NCI-H1694 treated with DMSO at 0.1 percent for 48 hours (cell line): ENCODE measurements at places on chromosomes 1 and 21.

DNA sequence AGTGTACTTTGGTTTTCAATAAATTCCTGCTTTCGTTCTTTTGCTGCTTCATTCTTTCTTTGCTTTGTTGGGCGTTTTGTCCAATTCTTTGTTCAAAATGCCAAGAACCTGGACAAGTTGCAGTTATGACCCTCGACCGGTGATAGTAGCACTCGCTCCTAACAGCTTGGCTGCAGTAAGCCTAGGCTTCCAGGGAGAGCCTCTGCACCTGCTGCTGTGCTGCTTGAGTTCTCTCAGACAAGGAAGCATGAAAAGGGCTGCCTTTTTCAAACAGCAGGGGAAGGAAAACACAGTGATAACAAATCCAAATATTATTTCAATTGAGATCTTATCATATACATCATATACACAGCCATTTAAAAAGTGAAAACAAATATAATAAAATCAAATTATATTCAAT lies 12.8 kb upstream of the RIPK4 start:
- DNase-seq = no peak

DNA sequence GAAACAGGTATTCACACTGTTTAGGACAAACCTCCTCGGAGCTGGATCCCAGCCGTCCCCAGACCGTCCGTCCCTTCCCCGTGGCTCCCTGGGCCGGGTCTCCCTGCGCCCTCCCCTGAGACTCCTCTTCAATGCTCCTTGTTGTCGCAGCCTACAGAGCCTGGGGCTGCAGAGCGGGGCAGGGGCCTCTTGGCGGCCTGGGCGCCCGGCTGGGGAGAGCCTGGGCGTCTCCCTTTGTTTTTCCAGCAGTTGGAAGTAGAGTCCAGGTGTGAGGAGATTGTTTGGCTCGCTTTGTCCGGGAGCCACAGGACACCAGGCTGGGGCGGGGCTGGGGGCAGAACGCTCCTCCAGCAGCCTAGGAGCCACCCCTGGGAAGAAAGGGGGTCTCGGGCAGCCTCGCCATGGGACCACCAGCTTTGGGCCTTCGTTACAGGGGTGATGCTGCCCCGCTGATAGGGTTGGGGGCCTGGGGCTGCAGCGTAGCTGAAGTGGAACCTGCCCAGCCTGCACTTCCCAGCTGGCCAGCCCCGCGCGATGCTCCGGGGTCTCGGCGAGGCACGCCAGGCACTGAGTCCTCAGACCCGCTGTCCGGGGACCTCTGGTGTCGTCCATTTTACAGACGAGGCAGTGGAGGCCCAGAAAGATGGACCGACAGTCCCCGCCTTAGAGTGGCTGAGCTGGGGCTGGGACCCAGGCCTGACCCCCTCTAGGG lies 66.9 kb downstream of the PRDM16 start:
- no peak for DNase-seq

DNA sequence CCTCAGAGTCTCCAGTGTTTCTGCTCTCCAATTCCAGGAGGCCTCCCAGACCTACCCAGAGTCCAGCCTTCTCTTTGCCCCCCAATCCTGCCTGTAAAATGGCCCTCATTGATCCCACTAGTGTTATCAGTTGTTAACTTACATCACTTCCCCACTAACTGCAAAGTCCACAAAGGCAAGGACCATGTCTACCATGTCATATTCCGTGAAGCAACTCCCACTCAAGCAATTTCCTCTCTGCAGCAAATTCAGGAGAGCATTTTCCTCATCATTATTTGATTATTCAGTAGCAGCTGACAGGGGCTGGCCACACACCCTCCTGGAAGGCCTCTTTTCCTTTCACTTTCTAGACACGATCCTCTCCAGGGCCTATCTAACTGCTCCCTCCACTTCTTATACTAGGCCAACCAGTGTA lies 153.5 kb downstream of the RERE start:
- DNase-seq = no peak

DNA sequence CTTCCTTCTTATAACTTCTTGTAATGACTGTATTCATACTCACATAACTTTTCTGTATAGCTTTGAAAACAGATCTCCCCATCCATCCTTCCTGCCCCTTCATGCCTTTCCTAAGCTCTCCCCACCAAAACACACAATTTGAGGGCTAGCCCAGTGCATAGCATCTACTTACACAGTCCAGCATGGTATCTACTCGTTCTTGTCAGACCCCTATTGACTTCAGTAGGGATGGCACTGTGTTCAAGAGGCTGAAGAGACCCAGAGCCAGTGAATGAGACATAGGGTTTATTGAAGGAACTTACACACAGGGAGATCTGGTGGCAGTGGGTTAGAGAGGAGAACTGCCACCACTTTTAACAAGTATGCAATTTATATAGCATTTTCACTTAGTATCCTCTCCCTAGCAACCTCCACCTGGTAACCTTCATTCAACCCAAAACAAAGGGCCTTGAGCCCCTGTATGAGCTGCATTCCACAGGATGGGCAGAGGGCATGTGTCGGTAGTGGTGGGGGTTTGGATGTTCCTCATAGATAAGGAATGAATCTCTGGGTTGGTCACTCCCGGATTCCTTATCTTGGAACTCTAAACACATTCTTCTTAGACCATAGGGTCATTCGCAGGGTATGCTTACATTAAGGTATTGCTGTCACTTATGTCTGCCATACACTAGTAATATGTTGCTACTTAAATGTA lies 64.9 kb upstream of the GNG12 start:
- DNase-seq = no peak

DNA sequence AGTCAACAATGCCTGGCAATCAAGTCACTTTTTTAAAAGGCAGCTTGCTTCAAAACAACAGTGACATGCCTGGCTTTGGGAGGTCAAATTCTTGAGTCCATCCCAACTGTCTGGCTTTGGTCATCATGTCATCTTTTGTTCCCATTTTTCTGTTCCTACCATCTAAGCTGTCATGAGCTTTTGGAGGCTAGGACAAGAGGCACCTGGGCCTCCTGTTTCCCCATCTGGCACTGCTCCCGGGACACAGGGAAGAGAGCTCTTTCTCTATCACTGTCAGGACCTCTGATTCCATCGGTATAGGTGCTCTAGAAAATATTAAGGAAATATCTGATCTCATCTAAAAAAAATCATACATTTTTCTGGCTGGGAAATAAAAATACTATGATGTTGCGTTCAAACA lies 156.3 kb downstream of the CLIC6 start:
- no peak for DNase-seq

DNA sequence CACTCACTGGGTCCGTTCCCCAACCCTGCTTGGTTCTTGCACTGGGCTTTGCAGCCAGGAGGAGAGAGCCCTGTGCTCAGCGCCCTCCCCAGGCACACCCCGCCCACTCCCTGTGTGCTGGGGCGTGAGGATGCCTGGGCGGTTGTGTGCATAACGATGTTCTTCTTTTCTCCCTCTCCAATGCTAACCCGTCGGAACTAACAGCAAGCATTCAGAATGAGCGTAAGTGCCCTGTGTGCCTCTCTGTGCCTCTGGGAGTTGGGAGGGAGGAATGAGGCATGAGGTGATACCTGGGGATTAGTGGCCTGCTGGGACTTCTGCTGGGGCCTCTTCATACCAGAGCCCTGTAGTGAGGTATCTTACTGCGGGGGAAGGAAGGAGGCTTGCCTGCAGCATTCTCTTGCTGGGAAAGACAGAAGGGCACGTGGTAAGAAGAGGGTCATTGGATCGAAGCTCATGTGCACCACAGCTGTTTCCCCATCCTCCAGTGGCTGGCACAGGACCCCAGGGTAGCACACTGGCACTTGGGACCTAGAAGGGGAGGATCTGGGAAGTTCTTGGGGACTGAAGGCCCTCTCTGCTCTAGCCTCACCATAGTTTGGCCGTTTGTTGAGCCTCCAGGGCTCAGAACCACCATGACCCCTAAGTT lies 79.8 kb downstream of the NFASC start:
- no peak for DNase-seq

DNA sequence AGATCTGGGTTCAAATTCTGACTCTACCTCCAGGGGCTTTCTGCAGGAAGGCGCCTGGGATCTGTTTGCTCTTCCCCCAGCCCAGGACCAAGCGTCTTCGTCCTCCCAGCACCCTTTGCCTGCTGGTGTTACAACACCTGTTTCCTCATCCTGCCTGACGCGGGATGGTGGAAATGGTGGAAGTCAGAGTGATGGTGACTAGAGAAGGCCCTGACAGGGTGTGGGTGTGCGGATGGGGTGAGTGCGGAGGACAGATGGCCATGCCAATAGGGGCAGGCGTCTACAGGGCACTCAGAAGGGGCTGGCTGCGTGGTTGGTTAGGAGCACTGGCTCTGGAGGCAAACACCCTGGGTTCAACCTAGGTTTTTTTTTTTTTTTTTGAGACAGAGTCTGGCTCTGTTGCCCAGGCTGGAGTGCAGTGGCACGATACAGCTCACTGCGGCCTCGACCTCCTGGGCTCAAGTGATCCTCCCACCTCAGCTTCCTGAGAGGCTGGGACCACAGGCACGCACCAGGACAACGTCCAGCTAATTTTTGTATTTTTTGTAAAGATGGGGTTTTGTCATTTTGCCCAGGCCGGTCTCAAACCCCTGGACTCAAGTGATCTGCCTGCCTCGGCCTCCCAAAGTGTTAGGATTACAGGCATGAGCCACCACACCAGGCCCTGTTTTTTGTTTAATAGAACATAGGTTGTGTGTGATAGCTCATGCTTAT lies 1.5 kb downstream of the THEMIS2 start:
- DNase-seq = no peak

DNA sequence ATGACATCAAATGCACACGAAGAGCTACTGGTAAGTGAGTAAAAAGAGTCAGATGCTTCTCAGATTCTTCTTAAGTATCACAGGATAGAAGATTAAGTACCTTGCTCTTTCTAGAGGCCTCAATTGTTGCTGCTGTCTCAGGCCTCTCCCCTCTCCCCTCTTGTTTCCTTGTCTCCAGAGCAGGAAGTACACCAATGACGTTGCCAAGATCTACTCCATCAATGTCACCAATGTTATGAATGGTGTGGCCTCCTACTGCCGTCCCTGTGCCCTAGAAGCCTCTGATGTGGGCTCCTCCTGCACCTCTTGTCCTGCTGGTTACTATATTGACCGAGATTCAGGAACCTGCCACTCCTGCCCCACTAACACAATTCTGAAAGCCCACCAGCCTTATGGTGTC lies 21.3 kb upstream of the SARS1 start:
- no peak for DNase-seq

DNA sequence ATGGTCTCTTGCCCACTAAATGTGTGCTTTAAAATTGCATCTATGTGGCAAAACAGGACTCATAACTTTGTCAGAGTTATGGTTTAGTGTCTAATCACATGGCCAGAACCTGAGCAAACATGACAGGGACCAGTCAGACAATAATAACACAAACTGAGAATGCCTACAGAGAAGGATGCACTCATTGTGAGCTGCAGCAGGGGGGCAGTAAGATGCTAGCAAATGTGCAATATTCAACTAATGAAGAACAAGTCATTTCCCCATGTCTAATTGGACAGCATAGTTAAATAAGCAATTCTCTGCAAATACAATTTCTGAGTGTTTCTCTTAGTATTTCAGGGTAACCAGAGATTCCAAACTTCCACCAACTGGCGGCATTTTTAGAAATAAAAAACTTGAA lies 30.8 kb downstream of the SPAG17 start:
- DNase-seq = no peak

DNA sequence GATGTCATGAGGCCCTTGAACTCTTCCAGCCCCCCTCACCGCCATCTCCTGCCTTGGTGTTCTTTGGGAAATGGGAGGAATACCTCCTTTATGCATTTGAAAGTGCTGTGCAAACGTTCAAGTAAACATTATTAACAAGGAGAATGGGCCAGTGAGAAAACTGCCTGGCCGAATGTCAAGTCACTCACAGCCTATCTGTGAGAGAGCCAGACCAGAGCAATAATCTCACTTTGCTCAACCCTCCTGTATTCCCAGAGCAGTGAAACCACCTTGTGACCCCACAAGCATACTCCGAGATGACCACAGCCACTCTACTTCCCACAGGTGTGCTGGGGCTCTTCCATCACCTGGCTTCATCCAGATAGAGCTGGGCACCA lies 5.2 kb downstream of the TAL1 start:
- DNase-seq = no peak

GRCh38 chr1:6582370-6582769 lies 2.6 kb downstream of the ZBTB48 start:
- DNase-seq = no peak

GRCh38 chr21:41987310-41987709 lies 22.9 kb downstream of the ZBTB21 start:
- no peak for DNase-seq

DNA sequence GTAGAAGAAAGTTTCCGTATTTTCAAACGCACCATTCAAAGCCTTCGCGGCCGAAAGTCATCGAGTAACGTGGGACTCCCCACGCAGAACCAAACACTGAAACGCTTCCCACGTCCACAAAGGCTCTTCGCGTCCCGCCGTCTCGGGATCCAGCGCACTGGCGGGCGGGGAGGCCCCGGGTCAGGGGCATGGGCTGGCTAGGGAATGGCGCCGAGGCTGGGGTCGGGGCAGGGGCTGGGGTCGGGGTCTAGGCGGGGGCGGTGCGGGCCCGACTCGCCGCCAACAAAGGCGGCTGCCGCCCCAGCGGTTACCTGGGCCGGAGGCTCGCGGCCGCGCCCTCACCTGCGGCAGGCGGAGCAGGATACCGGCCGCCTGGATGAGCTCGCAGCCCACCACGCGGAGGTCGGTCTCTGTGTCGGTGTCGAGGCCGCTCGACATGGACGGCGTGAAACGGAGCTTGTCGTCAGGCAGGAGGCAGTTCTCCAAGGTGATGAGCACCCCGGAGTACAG lies 403 bp downstream of the CCNL2 start:
- DNase-seq = no peak

- DNase-seq = no peak
Observed at GRCh38 chr1:94017155-94017829, 103.7 kb downstream of the ABCA4 start.

- no peak for DNase-seq
Observed at GRCh38 chr1:191993549-191993948, 164.7 kb upstream of the RGS18 start.

DNA sequence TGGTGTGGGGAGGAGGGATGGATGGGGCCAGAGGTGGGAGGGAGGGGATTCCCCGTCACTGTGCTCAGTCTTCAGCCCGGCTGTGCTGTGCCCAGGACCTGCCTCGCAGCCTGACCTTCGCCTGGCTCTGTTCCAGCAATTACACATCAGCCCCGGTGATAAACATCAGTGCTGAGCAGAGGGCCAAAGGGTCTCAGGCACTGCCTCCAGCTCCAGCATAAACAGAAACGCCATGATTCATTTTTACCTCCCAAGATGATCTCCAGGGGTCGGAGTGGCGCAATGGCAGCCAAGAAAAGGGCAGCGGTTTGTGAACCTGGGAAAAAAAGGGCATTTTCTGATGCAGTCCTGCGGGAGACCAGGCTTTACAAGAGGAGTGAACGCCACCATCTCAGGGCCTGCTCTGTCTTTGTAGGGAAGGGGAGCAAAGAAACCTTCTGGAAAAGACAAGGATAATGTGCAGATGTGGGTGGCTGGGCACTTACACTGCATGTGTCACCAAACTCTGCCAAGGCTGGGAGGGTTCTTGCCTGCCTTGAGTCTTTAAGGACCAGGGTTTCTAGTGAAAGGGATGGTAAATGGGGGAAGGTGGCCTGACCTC lies 28.1 kb downstream of the SHISA4 start:
- no peak for DNase-seq
